ENCODE measurements at places on chromosomes 1 and 21.

- no peak for DNase-seq
Observed at GRCh38 chr21:44074315-44074958, 32.8 kb upstream of the PWP2 start.

DNA sequence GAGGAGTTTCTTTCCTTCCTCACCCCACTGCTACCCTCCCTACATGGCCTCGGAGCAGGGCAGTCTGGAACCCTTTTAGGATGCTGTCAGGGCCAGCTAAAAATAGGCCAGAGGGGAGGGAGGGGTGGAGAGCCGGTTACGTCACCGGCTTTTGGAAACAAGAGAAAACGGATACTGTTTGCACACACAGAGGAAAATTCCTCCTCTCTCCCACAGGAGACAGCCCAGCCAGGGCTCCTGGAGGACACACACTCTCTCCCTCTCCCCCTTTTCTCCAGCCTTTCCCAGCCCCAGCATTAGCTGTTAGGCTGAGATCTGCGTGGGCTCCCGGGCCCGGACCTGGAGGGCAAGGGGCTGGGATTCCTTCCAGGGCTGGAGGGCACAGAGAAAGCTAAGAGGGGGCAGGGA lies 20.0 kb upstream of the ALDH4A1 start:
- no peak for DNase-seq

- DNase-seq: no peak
Observed at GRCh38 chr1:61111084-61112004, 29.0 kb downstream of the NFIA start.

DNA sequence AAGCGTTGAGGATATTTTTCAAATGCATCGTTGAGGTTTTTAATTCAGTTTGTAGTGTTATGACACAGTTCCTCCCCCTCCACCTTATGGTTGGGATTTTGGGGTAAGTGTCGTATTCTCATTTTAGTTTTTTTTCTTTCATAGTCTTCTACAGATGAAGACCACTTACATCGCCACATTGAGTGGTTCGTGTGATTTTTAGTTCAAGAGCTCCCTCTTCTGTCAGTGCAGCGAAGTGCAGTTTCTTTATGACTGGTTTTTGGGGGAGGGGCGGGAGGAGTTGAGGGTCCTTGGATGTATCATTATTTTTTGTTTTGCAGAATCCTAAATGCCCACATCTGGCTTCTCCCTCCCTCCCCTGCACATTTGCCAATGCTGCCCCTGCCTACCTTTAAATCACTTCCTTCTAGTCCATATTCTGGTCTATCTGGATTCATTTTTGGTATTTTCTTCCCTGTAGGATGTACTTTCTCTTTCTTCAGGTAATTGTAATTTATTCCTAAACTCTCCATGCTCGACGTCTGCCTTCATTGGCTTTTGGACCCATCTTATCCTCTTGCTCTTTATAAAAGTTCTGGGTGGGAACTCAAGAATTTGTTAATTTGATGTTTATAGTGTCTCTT lies 433.1 kb downstream of the CAMTA1 start:
- DNase-seq: no peak

- no peak for DNase-seq
Observed at GRCh38 chr1:169899519-169900217, 6.0 kb upstream of the SCYL3 start.

GRCh38 chr1:52628614-52629324 lies 4.2 kb upstream of the SHISAL2A start:
- DNase-seq: no peak

- no peak for DNase-seq
Observed at GRCh38 chr1:206768472-206769303, 1.9 kb upstream of the IL19 start.

DNA sequence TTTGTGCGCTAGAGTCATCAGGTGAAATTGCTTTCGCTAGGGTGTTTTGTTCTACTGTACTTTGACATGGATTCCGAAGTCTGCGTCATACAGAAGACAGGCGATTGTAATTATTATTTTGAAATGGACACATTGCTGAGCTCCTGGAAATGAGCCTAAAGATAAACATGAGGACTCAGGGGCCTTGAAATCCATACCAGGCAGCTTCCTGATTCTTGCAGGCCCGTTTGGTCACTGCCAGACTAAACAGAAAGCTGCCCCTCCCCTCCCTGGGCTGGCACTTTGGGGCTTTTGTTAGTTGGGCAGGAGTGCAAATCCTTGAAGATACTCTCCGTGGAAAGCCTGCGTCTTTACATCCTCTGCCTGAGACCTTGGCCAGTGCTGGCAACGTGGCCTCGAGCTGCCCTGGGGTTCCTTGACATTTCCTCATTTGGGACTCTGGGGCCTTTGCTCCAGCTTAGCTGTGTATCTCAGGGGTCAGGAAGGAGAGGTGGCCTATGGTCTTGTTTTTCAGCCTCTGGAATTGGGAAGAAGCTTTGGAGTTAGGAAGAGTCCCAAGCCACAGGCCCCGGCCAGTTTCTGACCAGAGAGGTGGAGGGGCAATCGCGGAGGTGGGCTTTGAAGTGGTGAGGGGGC lies 26.9 kb upstream of the KCNE2 start:
- DNase-seq: no peak

GRCh38 chr1:108592030-108592759 lies 32.3 kb downstream of the EEIG2 start:
- DNase-seq: no peak

Measured in activated CD8-positive, alpha-beta memory T cell treated with anti-CD3 and anti-CD28 coated beads, Interleukin-2, amount 50 U/mL, for 4 hours (primary cell).